NCI-H774 (cell line): ENCODE measurements at places on chromosomes 11 and 22.

GRCh38 chr11:37532271-37532670, 934.2 kb upstream of the RAG2 start:
- DNase-seq, result no peak

DNA sequence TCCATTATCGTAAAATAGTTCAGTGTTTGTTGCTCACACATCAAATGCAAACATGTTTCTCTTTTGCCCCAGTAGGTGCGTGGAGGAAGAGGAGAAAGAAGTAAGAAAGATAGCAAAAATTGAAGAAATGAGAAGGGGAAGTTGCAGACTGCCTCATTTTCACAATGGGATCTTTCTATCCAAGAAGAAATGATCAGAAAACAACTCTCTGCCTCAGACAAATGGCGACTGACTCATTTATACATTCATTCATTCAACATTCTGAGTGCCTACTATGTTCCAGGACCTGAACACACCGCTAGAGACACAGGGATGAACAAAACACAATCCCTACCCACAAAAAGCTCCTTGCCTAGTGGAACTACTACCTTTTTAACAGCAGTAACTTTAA, 367 bp downstream of the HPS5 start:
- DNase-seq, result no peak

GRCh38 chr11:128920666-128921065, 22.0 kb downstream of the TP53AIP1 start:
- DNase-seq, result no peak

- no peak for DNase-seq
These were observed 25.1 kb downstream of the OR2AG2 start for GRCh38 chr11:6746626-6747025.

DNA sequence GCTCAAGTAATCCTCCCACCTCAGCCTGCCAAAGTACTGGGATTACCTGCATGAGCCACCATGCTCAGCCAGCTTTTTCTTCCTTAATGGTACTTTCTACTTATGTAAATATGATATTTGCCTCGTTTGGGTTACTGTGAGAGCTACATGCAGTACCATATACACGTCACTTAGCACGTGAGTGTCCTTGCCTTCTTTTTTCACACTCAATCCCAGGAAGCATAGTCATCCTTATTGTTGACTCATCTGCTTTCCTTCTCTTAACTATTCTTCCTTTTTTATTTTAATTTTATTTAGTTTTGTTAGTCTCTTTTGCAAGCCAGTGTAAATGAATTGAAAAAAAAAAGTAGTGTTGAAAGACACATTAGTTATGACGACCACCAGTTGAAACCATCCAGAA, 205.9 kb downstream of the HIPK3 start:
- no peak for DNase-seq

GRCh38 chr11:11444027-11444803, 91.2 kb upstream of the CSNK2A3 start:
- DNase-seq, result no peak
